Activated T-cell treated with anti-CD3 and anti-CD28 coated beads for 1 hour (primary cell): ENCODE measurements at places on chromosomes 4 and X.

DNA sequence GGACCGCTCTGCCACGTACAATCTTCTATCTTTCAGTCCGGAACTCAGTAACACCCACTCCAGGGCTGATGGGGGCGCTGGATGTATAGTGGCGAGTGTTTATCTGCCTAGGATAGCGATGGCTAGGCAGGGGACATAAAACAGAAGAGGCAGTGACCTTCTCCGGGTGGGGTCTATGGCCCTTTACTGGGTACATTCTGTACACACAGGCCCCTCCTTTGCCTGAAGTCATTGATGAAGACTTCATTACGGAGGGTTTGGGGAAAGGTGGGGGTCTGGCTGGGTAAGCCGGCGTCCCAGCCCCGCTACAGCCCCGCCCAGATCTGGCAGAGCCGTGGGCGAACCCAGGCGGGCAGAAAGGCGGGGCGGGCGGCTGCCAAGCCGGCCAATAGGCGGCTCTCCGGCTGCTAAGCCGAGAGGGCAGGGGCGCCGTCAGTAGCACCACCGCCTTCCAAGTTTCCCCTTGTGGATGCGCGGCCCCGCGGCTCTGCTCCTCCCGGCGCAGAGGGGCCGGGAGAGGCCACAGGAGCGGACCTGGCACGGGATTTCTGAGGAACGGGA is at the start of gene CHST7:
Gene CHST7, plus strand, starts transcription at position 435 of the 561 bp plus-strand sequence. CDS start 167 bp downstream, outside the sequence.
- peak; percentile 37 for DNase-seq

- DNase-seq: no peak
Measured at GRCh38 chr4:129355516-129355915, 259.6 kb downstream of the C4orf33 start.

DNA sequence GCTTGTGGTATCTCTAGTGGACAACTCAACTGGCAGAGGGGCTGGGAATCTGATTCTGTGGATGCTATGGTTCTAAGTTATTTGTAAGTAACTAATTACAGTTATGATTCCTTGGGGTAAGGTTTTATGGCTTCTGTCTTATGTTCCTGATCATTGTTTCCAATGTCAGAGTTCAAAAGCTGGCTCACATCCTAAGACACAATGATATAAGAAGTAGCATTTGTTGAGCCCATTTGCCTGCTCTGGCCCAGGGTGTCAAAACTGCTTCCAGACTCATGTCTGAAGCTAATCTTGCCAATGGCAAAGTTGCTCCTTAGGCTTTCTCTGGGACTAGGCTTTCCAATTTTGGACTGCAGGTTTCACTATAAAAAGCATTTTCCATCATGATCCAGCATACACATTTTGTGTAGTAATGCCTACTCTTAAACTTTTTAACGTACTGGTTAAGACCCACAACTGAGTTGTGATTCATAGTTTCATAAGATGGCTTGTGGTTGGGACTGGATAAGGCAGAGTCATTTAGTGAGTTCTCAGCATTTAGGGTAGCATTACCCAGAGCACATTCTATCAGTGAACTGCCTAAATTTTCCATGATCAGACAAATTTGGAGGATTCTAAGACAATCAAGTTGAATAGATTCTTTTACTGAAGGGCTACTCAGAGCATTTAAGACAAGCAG is 50.0 kb downstream of the CCNI start:
- no peak for DNase-seq

- no peak for DNase-seq
Measured at GRCh38 chrX:129007631-129008030, 515.7 kb downstream of the SMARCA1 start.

GRCh38 chr4:180330521-180330920 is 1912.7 kb upstream of the TENM3 start:
- no peak for DNase-seq

- DNase-seq: no peak
Measured at GRCh38 chr4:21678711-21679110, 269.9 kb downstream of the KCNIP4 start.

GRCh38 chr4:31193521-31193920 is 473.4 kb downstream of the PCDH7 start:
- no peak for DNase-seq

DNA sequence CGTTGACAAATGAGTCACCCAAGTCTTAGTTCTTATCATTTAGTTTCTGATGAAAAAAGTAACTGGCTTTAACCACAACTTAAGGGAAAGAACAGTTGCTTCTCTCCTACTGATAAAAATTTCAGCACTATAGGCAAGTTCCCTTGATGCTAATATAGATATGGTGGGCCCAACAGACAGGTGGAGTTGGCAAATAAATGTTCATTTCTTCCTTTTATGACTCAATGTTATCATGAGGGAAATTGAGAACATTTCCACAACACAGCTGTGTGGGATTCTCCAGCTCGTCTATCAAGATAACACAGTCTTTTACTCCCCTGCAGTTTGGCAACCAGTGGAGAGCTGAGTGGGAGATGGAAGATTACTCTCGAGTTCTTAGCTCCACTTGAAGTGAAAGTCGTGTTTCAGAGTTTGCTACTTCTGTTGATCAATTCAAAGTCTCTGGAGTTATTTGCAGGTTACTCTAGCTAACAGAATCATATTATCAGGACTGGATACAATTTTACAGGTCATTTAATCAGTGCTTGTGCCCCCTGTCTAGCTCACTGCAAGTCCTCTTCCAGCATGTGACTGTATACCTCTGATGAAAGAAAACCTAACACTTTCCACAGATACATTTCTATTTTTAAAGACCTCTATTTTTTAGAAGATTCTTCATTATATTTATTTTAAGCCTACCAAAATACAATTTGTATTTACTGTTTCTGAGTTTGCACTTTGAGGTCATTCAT is 270.6 kb upstream of the GK2 start:
- DNase-seq: no peak

DNA sequence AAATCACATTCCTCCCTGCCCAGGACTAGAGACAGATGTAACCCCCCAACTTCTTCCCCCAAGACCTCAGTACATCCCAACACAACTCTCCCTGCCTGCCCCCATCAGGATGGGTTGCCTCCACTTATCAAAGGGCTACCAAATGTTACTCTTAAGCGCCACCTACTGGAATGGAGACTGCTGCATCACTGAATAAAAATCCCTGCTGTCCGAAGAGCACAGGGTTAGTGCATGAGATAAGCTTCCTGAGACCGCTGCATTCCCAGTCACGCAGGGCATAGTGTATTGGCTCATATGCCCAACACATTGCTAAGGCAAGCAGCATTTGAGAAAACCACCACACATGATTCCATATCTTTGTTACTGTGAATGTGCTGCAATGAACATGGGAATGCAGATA is 544.5 kb downstream of the PPP4R3C start:
- no peak for DNase-seq

GRCh38 chrX:68697465-68698125 is 50.1 kb downstream of the STARD8 start:
- no peak for DNase-seq
